Neural crest cell (in vitro differentiated cells): ENCODE measurements at places on chromosomes 1 and 21.

GRCh38 chr1:228405979-228406228, 731 bp downstream of the TRIM11 start:
- peak; percentile 15 for DNase-seq

DNA sequence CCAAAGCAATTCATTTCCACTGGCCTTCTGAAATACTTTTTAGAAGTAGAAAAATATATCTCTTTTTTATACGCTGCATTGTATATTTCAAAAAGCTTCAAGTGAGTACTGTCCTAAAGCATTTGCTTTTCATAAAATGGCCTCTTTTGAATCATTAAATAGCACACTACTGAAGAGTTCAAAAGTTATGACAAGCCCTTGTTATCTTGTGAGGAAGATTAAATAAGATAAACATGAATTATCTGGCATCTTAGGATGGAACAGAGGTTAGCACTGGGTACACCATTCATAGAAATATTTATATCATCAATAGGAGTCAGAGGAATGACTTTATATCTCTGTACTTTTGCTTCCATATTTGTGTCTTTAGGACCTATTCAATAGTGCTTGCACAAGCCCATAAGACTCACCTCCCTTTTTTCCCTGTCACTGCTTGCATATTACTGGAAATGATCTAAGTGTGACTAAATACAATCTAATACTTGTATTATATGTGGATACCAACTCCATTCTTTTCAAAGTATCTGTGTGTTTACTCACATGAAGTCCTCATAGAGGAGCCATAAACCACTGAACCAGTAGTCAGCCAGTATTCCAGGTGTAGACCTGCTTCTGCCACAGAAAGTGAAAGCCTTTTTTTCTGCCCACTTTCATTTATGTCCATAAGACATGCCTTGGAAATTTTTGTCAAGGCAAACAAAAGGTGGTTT, 274.2 kb upstream of the C1orf105 start:
- no peak for DNase-seq

DNA sequence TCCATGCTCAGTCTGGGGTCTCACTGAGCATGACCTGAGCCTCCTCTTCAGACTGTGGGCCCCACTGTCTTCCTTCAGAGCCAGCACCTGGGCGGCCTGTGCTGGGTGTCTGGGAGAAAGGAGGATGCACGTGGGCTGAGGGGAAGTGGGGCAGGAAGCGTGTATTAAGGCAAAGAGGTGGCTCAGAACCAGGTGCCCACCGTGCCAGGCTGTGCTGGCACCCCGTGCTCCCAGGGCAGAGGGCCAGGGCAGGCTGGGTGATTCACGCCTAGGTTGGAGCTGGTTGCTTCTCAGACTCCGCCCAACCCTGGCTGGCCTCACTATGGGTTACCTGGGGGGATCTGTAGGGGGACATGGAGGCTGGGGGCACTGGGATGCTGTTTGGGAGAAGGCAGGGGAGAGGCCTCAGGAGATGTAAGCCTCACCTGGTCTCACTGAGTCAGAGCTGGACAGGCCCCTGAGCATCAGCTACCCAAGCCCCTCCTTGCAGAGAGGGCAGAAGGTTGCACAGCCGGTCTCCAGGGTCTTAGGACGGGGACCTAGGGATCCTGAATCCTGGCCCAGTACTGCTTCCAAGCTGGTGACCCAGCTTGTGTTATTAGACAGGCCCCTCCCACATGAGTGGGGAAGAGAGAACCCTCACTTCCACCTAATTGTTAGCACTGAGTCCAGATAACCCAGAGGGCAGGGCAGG, 18.6 kb upstream of the PADI1 start:
- no peak for DNase-seq

GRCh38 chr1:85153149-85153891, 47.5 kb downstream of the SYDE2 start:
- no peak for DNase-seq

GRCh38 chr1:170659399-170660035, 4.4 kb upstream of the PRRX1 start:
- DNase-seq: no peak

- DNase-seq: no peak
Measured at GRCh38 chr1:223329664-223330415, 34.1 kb downstream of the SUSD4 start.

DNA sequence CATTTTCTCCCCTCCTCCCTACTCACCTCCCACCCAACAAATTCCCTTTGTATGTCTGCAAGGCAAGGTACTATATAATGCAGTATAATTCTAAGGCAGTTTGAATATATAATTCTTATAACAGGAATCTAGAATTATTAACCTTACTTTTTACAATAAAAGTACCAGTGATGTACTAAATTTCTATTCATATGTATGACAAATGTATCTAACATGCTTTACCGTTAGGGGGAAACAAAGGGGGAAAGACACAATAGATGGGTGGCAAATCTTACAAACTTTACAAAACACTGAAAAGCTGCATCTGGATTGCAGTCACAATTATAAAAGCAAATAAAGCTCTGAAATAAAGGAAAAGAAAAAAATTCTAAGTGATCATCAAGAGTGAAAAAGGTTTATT, 2.3 kb downstream of the PIK3R3 start:
- DNase-seq: no peak

DNA sequence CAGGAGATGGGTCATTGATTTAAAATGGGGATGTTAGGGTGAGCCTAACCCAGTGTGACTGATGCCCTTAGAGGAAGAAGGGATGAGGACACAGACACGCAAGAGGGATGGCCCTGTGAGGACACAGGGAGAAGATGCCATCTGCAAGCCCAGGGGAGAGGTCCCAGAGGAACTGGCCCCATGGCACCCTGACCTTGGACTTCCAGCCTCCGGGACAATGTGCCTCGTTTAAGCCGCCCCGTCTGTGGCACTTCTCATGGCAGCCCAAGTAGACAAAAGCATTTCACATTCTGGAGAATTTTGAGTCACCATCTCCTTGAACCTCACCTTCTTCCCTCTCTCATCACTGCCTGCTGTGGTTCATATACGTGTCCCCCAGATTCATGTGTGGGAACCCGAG, 20.1 kb upstream of the PCBP3 start:
- no peak for DNase-seq

- DNase-seq: peak; percentile 93
Measured at GRCh38 chr21:25801217-25802014, 66.6 kb downstream of the GABPA start.

- no peak for DNase-seq
Measured at GRCh38 chr1:205466595-205467220, 10.9 kb upstream of the BLACAT1 start.

- DNase-seq: no peak
Measured at GRCh38 chr1:240714568-240715292, 102.8 kb upstream of the GREM2 start.

GRCh38 chr1:226479474-226479873, 69.1 kb upstream of the STUM start:
- DNase-seq: no peak

GRCh38 chr1:116253566-116254382, 119.3 kb upstream of the ATP1A1 start:
- DNase-seq: no peak

GRCh38 chr1:7402548-7402850, 368.6 kb upstream of the VAMP3 start:
- DNase-seq: peak; percentile 1

- DNase-seq: no peak
Measured at GRCh38 chr1:5342830-5343229, 649.4 kb downstream of the NPHP4 start.

- DNase-seq: no peak
Measured at GRCh38 chr1:109832945-109833344, 69.2 kb upstream of the EPS8L3 start.

- no peak for DNase-seq
Measured at GRCh38 chr1:15148941-15149340, 4.6 kb upstream of the TMEM51 start.

GRCh38 chr1:108010581-108010980, 45.6 kb upstream of the VAV3 start:
- no peak for DNase-seq
